ENCODE measurements at places on chromosomes 3 and 15.

DNA sequence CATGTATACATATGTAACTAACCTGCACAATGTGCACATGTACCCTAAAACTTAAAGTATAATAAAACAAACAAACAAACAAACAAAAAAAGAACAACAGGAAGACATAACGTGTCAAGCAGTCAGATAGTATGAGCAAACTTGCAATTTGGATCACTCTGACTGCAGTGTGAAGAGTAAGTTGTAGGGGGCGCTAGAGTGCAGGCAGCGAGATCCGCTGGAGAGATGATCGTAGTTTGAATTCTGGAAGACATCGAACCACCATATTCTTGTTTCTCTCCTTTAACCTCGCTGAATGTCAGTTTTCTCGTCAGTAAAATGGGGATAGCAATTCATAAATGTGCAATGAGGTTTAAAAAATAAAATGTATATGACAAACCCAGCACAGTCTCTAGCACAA, 165.2 kb upstream of the LMCD1 start:
- no peak for DNase-seq

- DNase-seq: no peak
Measured at GRCh38 chr3:161673866-161674265, 177.3 kb downstream of the OTOL1 start.

GRCh38 chr3:13566453-13566748, 17.5 kb downstream of the FBLN2 start:
- DNase-seq: no peak

DNA sequence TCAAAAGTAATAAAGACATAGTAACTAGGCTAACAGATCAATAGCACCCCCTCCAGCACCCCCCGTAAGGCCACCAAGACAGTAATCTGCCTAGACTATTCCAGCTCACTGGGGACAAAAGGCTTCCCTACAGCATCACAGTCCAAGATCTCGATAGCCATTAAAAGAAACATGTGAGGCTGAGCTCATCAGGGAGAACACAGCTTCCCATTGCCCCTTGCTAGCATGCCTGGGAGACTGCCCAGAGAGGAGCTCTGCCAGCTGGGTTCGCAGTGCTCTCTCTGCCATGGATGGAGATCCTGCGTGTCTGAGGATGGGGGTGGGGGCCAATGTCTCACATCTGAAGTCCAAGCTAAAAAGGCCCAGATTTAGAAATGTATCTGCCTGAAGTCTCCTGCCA, 17.8 kb downstream of the LRIG1 start:
- DNase-seq: no peak

- DNase-seq: no peak
Measured at GRCh38 chr3:70757658-70758057, 445.2 kb upstream of the MDFIC2 start.

- no peak for DNase-seq
Measured at GRCh38 chr3:10108091-10108490, at the start of gene FANCD2OS. Gene FANCD2OS (minus strand): TSS chr3:10108255. CDS start chr3:10104774, 3,481 bp downstream.

GRCh38 chr3:108301695-108302404, 5.5 kb downstream of the HHLA2 start:
- DNase-seq: no peak

- no peak for DNase-seq
Measured at GRCh38 chr3:175670557-175670956, 811.4 kb downstream of the NAALADL2 start.

- no peak for DNase-seq
Measured at GRCh38 chr15:99571299-99571698, 5.5 kb downstream of the MEF2A start.

DNA sequence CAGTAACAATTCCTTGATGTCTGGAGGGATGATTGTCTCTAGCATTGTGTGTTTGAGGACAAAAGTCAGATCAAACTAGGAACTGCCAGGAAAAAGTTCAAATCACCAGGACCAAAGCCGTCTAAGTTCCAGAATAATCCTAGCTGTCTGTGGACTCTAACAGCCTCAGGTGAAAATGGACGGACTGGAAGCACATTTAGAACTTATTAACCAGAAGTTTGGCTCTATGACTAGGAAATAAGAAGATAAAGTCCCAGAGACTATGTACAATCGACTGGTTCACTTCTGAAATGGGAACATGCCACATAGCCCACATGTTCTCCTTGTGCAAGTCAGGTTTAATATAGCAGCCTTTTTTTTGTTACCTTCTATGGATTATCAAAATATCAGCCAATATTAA, 50.6 kb upstream of the SGO1 start:
- DNase-seq: no peak

- no peak for DNase-seq
Measured at GRCh38 chr3:43346978-43347749, 60.8 kb downstream of the SNRK start.

DNA sequence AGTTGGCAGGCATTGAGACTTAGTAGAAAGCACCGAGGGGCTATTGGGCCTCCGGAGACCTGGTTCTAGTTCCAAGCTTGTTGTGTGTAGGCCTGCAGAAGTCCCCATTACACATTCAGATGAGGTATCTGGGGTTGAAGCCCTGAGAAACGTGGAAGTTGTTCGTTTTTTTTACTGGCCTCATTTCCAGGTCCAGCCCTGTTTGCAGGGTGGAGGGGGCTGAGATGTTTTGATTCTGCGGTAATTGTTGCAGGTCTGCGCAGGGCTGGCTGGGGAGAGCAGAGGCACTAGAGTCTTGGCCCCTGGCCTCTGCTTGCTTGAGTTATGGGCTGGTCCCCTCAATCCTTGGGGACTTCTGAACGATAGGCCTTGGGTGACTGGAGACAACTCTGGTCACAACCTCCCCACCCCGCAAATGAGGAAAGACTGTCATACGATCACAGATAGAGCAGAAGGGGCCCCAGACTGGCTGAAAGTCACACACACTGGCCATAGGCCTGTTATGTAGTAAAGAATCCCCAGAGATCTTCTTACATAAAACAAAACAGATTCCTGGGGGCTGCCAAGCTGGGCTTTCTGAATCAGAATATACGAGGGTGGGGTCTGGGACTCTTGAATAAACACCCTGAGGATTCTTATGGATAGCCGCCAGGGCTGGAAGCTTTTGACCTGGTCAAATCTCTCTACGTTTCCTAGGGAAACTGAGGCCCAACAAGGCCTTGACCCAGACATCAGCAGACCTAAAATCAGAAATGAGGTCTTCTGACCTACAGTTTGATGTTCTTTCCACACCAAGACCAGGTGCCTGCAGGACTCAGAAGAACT, 15.6 kb downstream of the KBTBD13 start:
- DNase-seq: no peak

GRCh38 chr3:11592445-11593298, 51.0 kb downstream of the VGLL4 start:
- DNase-seq: no peak

DNA sequence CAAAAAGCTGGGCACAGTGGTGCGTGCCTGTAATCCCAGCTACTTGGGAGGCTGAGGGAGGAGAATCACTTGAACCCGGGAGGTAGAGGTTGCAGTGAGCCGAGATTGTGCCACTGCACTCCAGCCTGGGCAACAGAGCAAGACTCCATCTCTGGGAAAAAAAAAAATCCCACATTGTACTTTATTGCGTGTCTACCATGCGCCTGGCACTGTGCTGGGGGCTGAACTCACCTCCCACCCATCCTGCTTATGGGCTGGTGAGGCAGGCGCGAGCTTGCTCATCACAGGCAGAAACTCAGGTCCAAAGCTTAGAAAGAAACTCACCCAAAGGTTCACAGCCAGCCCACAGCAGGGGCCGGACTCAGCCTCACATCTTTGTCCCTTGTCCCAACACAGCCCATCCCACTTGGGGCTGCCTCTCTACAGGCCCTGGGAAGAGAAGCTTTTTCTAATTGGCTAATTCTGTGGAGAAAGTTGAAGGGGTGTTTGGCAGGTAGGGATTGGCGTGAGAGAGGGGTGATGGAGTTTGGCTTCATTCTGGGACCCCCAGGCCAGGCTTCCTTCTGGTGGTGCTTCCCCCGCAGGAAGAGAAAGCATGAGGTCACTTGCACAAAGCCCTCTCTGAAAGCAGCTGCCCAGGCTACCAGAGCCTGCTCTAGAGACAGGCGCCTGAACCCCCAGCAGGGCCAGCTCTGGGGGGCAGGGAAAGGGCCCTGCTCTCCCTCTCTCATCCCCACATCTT, 122.6 kb upstream of the SMAD3 start:
- no peak for DNase-seq

DNA sequence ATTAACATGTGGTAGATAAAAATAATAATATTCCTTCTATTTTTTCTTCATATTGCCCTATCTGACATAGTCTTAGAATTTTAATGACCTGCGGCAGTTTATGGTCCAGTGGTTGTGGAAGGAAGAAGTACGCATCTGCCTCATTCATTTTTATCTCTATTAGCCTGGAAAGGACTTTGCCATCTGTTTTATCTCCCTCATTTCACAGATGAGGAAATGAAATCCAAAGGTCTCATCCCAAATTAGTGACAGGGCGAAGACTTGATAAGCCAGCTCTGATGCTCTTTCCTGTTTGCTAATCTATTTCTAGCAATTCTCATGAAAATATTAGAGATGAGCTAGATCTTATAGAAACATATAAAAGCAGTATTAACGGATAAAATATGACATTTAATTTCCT, 113.3 kb downstream of the KLHL25 start:
- no peak for DNase-seq

- no peak for DNase-seq
Measured at GRCh38 chr3:179695672-179696313, 43.0 kb downstream of the USP13 start.

DNA sequence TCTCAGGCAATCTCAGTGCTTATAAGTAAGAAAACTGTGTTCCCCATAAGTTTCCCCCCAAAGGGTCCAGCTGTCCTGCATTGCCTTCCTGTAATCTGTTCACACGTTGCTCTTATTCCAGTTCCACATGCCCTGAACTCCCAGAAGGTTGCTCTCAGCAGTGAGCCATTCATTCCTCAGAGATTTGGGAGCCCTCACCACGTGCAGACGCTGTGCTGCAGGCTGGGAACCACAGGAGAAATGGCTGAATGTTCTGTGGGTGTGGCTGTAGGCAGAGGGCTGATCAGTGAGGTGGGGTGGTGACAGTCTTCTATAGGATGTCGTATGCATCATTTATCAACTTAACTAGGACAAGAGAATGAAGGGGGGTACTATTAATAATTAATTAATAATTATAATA, 3.3 kb upstream of the THSD4 start:
- no peak for DNase-seq

GRCh38 chr3:45966950-45967640, 23.8 kb downstream of the CXCR6 start:
- no peak for DNase-seq

DNA sequence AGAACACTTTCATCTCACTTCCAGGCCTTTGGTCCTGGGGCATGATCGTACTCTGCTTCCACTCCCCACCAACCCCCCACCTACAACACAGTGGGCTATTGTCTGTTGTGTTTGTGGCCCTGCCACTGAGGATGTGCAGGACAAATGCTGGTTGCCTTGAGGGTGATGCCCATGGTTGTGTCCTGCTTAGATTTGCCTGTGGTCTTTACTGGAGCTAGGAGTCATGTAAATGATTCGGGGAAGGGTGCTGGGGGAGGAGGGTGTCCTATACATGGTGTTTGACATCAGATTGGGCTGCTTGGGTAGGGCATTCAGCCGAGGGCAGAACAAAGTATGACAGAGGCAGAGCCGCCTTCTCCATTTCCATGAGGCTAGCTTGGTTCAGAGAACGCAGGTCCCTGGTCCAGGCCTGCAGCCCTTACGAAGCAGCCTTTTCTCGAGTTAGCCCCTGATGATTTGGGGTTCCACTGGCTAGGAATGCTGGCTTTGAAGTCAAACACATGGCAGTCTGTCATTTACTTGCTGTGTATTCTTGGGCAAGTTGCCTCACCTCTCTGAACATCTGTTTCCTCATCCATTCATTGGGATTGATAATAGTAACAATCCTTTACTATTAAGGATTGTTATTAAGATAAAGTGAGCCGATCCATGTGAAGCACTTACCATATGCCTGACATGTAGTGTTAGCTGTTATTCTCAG, 6.9 kb downstream of the CORO2B start:
- no peak for DNase-seq

DNA sequence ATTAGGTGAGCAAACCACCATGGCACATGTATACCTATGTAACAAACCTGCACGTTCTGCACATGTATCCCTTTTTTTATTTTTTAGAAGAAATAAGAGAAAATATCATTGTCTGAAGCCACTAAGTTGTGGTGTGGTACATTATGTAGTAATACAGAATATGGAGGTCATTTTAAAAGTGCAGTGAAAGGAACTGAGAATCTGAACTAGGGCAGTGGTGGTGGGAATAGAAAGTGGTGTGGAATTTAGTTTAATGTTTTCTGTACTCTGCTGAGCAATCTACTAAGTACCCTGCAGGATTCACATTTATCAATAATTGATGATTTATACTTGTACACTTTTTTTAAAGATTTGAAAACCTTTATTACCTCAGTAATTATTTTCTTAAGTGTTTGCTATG, 283.5 kb downstream of the CHL1 start:
- DNase-seq: no peak

DNA sequence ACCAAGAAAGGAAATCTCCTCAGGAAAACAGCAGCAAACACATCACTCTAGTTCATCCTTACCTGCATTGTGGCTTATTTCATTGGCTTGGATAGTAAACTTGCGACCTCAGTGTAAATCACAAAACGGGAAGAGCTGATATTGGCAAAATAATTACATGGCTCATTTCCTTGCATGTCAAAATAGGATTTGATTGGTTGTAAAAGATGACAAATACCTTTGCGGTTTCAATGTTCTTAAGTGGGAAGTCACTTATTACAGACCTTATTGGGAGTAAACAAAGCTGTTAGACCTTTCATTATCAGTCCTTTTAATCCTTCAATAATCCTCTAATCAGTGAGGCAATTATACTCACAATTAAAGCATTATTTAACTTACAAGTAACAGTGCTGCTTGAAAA, 590.6 kb downstream of the MAGI1 start:
- no peak for DNase-seq

- DNase-seq: no peak
Measured at GRCh38 chr3:180990505-180990904, 969 bp upstream of the DNAJC19 start.

DNA sequence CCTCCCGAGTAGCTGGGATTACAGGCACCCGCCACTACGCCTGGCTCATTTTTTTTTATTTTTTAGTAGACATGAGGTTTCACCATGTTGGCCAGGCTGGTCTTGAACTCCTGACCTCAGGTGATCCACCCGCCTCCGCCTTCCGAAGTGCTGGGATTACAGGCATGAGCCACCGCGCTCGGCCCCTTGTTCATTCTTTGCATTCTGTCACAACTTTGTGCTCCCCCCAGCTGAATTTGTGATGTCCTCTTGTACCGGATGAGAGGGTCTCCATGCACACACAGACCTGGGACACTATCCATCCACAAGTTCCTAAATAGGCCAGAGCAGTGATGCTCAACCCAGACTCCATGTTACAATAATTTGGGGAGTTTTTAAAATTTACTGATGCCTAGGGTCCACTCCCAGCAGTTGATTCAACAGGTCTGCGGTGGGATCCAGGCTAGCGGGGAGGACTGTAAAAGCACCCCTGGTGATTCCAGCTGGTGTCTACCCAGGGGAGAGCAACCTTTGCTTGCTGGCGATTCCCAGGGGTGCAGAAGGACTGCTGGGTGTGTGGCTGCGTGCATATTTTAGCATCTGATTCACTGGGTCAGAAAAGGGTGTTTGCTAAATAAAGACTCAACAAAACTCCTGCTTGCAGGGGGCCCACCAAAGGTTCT, 1.0 kb downstream of the RASSF1 start:
- no peak for DNase-seq

Measured in activated CD8-positive, alpha-beta memory T cell treated with anti-CD3 and anti-CD28 coated beads for 1 hour (primary cell).